ENCODE measurements at places on chromosomes 7 and 10.

DNA sequence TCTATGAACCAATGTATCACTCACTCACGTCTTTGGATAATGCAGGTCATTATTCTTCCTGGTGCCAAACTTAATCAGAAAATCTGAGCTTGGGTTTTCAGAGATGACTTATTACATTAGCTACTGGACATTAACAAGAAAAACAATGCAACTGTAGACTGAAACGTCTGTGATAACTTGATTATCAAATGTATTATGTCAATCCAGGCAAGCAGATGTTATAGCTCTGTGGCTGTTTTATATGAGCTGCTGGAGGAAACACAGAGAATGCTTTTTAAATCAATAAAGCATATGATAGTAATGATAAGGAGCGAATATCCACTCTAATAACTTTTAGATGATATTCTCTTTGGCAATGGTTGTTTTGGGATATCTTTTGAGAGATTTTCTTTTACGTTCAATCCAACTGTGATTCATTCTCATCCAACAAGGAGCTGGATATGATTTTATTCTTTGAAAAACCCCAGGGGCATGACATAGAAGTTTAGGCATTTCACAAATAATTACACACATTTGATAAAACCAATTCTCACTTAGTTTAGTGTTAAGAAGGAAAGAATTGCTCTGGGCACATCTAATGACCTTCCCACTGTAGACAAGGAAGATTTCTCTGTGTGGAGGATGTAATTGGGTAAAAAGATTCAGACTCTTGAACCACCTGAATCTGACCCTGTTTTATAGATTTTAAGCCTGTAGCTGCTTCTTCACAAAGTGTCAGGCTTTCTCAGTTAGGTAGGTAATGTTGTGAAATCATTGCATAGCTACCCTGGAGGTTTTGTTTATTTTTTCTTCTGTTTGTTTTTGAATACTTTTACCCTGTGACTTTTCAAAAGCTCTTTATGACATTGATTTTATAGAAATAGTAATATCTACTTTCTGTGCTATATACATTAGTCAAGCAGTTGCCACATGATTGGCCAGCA, 1124.7 kb downstream of the DNAJB9 start:
- DNase-seq = no peak
- no peaks in the 10 kb centered on the region for H3K27me3 ChIP-seq
- H3K36me3 ChIP-seq = no peaks in the 10 kb centered on the region
- no peaks in the 10 kb centered on the region for H3K4me1 ChIP-seq
- H3K4me3 ChIP-seq = no peak overlapping the region

- H3K27me3 ChIP-seq = no peaks in the 10 kb centered on the region
- no peak for DNase-seq
- H3K4me1 ChIP-seq = no peaks in the 10 kb centered on the region
- peaks cover 1% of the 10 kb centered on the region for H3K36me3 ChIP-seq
Measured at GRCh38 chr10:12476656-12477055, 127.3 kb downstream of the CAMK1D start.

DNA sequence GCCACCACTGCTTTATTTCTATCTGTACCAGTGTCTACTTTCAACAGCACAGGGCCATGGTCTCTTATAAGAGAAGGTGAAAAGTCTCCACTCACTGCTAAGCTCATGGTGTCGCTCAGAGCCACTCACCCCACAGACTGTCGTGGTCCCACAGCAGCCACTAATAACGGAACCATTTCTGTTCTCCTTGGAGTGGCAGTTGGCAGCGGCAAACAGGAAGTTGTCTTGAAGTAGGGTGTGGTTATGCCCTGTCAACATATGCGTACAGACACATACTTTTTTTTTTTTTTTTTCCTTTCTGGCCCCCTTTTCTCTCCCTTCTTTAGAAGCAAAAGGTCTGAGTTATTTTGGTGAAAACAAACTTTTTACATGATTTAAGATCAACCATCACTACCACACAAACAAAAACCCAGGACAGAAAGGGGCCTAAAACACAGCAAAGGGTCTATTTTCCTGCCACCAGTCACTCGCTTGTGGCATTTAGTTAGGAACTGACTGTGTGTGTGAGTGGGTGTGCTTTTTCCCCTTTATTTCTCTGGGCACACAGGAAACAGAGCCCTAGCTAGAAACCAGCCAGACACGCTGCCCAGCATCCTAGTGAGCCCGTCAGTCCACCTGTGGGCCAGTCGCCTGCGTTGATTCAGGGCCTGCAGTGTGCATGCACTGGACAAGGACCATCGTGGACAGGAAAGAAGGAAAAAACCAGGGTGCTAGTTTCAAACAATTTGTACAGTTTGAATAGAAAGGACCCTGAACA, 96.7 kb upstream of the EFCAB10 start:
- no peaks in the 10 kb centered on the region for H3K36me3 ChIP-seq
- DNase-seq = peak; percentile 39
- H3K4me3 ChIP-seq = peak overlapping the region; percentile 72
- no peaks in the 10 kb centered on the region for H3K27me3 ChIP-seq
- H3K4me1 ChIP-seq = peaks cover 30% of the 10 kb centered on the region
- H3K27ac ChIP-seq = peak overlapping the region; percentile 90

- H3K27me3 ChIP-seq = no peaks in the 10 kb centered on the region
- no peak overlapping the region for H3K4me3 ChIP-seq
- H3K27ac ChIP-seq = no peak overlapping the region
- peaks cover 7% of the 10 kb centered on the region for H3K36me3 ChIP-seq
- peak; percentile 62 for DNase-seq
Measured at GRCh38 chr7:36986948-36987724, 262.8 kb upstream of the AOAH start.

DNA sequence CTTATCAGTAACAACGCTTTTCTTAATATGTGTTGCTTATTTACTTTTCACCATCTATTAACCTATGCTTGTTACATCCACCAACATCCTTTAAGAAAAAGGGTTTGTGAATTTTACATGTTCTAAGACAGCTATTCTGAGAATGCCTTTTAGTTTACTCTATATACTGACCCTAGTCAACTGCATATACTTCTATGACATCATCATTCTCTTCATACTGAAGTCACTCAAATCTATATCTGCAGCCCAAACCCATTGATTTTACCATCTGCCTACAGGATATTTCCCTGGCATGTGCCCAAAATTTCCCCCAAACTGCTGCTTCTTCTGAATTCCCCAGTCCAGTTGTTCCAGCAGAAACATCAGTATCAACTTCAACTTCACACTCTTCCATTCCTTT, 94.6 kb upstream of the FAM204A start:
- no peak overlapping the region for H3K4me3 ChIP-seq
- H3K27ac ChIP-seq = no peak overlapping the region
- DNase-seq = no peak
- no peaks in the 10 kb centered on the region for H3K4me1 ChIP-seq
- H3K27me3 ChIP-seq = peaks cover 34% of the 10 kb centered on the region

Data from activated naive CD8-positive, alpha-beta T cell treated with anti-CD3 and anti-CD28 coated beads, Interleukin-2, amount 10 ng/mL, durations not matched to agents 7 days and 5 days (primary cell).